ENCODE measurements at places on chromosomes 11 and 22. TPM values are rescaled to one million over a fixed set of nuclear protein-coding genes. Genes with fewer than 3 reads are reported as not detected.

- no peak for DNase-seq
Measured at GRCh38 chr11:116172851-116173250, 599.9 kb downstream of the BUD13 start.

- DNase-seq: no peak
Measured at GRCh38 chr22:30047364-30047738, 32.9 kb upstream of the HORMAD2 start.

- DNase-seq: peak; percentile 77
Measured at GRCh38 chr22:30425616-30426387, at the start of gene MTFP1. TSS of gene MTFP1 (plus strand) at chr22:30425768. CDS start at chr22:30425880, 112 bp downstream.

PGA5 gene
- 0.69 TPM for total RNA-seq

HBB gene
- total RNA-seq: 81.3 TPM

Measured in ovary (tissue), 10 donors.